ENCODE measurements at places on chromosomes 4 and X.

GRCh38 chrX:1500701-1501624, 36.0 kb downstream of the P2RY8 start:
- no peak for DNase-seq

- DNase-seq = no peak
Observed at GRCh38 chr4:148800336-148800885, 358.2 kb upstream of the NR3C2 start.

- no peak for DNase-seq
Observed at GRCh38 chr4:94454405-94454804, 2.7 kb downstream of the PDLIM5 start.

DNA sequence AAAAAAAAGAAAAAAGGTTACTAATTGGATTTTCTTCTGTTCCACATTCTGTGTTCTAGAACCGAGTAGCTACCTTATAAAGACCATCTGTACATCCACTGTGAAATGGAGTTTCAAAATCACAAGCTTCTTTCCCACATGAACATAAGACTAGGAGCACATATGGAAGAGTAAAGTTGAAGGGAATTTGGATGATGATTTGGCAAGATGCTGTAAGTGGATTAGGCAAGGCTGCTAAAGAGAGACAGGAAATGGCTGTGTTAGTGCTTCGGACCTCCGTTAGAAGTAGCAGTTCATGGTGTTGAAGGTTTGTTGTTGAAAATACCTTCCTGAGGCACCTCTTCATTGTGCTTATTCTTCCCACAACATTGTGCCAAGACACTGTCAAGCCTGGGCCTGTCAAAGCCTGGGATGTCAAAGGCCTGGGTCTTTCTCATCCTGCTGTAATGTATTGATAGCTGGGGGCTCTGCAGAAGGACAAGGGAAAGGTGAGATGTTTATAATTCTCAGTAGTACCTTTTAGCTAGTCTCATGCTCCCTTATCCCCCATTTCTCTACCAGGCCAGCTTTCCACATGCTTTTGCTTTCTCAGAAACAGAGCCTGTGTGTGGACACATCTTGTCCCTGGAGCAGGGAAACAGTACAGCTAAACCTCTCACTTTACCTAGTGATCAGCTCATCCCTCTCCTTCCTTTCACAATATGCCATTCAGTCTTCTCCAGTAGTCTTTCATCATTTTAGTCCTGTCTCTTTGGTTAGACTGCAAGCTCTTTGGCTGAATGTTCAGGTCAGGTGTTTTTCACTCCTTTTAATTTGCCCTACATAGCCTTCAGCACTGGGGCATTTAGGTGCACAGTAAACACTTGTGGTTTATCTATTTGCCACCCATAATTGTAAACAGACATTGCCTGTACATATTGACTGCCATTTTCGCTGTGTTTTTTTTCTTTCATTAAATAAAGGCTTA, 37.9 kb upstream of the CYP2U1 start:
- DNase-seq = peak; percentile 52

GRCh38 chr4:140137671-140138070, 16.3 kb downstream of the MAML3 start:
- DNase-seq = peak; percentile 47

DNA sequence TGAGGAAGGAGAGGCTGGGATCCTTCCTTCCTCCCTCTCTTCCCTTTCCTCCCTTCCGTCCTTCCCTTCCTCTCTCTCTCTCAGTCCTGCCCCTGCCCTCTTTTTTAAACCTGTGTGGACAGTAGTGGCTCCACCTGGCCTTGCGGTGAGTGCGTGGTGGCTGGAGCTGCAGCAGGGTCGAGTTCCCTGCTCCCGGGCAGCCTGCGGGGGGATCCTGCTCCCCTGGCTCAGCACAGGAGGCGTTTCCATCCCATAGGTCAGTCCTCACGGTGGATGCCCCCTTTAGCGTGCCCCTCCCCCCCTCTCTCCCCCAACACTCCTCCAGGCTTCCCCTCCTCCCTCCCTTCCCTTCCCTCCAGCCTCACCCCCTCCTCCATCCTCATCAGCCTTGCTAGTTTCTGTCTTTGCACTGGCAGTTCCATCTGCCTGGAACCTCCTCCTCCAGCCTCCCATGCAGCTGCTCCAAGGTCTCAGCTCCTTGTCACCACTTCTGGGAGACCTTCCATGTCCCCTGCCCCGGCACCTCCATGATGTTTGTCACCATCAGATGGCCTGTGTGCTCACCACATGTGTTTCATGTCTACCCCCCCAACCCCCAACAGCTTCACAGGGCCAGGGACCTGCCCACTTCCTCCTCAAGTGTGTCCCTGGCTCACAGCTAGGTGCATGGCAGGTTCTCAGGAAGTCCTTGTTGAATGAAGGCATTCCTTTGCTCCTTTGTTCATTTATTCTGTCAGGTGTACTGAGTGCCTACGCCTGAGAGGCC, 68.4 kb downstream of the PSAPL1 start:
- DNase-seq = no peak

DNA sequence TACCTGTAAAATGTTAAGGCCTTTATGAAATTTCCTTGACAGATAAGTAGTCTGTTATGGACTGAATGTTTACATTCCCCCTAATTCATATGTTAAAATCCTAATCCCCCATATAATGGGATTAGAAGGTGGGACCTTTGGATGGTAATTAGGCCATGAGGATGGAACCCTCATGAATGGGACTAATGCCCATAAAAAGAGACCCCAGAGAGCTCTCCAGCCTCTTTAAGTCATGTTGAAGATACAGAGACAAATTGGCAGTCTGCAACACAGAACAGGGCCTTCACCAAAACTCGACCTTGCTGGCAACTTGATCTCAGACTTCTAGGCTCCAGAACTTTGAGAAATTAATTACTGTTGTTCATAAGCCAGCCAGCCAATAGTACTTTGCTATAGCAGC, 1344.5 kb upstream of the PCDH7 start:
- no peak for DNase-seq

DNA sequence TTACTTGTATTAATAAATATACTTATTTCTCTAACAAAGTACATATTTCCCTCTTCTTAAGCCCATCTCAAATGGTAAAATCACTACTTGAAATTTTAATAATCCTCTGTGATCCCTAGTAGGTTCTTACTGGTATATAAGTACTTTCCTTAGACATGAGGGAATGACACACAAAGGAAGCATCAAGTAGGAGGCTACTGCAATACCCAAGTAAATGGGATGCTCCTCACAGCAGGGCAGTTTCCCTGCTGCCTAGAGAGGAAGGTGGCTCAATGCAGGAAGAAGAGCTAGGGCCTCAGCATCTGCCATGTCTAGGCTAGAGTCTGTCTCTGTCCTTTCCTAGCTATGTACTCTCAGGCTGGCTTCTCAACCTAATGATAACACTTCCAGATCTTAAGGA, 122.1 kb upstream of the DIPK2B start:
- DNase-seq = peak; percentile 56

DNA sequence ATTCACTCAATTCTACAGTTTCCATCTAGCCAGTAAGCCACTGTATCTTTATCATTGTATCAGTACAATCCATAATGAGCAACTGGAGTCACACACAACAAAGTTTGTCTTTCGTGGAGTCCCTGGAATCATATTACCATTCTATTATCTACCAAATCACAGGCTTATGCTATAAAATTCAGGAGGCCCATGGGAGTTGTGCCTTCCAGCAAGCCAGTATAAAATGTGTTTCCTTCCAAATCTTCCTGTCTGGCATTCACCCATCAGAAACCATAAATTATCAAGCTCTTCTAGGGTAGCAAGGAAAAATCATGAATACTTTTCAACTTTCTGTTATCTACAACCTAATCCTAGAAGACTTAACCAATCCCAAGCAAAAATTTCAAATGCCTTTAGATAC, 1383.3 kb upstream of the PCDH7 start:
- DNase-seq = no peak

- peak; percentile 2 for DNase-seq
Observed at GRCh38 chr4:62324215-62324614, 1124.1 kb downstream of the ADGRL3 start.

DNA sequence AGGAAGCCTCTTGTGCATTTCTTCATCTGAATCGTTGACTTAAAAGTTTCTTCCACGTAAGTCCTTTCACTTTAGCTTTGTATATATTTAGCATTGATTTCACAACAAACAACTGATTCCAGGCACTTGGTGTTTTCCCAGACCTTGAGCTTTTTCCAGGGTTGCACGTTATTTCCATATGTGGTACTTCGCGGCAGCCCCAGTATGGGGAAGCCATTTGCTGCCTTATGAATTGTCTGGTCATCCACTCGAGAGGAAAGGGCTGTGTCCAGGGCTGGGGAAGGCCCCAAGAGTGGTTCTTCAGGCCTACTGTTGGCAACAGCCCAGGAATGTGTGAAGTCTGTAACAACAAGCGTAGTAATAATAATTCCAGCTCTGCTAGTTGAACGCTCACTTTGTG, 2.8 kb upstream of the TLR8 start:
- DNase-seq = peak; percentile 4

- peak; percentile 1 for DNase-seq
Observed at GRCh38 chrX:48086082-48086481, 14.6 kb upstream of the ZNF630 start.

DNA sequence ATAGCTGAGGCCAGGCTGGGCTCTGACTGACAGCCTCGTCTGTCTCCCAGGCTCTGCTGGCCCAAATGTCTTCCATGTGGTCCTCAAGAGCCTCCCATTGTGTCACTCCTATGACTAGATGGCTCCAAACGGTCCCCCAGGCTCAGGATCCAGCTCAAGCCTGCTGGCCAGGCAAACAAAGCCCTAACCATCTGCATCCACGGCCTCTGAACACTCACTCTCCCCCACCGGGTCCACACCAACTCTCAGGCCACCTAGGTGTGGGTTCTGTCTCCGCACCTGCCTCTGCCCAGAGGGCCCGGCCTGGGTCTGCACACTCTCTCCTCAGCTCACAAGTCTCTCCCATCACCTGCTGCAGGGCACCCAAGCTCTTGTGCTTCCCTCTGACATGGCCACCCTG, 52.9 kb downstream of the JAKMIP1 start:
- no peak for DNase-seq

- no peak for DNase-seq
Observed at GRCh38 chr4:74087481-74087880, 11.5 kb downstream of the CXCL2 start.

DNA sequence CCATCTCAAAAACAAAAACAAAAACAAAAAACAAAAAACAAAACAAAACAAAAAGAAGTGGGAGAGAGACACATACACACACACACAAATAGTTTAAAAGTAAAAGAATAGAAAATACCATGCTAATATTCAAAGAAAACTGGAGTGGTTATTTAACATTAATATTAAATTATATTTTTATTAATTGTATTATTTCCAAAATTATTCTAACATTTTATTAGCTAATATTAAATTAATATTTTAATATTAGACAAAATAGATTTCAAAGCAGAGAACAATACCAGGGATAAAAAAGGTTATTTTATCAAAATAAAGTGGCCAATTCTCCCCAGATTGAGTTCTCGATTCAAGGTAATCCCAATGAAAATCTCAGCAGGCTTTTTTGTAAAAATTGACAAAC, 90.9 kb downstream of the NAT8L start:
- no peak for DNase-seq

DNA sequence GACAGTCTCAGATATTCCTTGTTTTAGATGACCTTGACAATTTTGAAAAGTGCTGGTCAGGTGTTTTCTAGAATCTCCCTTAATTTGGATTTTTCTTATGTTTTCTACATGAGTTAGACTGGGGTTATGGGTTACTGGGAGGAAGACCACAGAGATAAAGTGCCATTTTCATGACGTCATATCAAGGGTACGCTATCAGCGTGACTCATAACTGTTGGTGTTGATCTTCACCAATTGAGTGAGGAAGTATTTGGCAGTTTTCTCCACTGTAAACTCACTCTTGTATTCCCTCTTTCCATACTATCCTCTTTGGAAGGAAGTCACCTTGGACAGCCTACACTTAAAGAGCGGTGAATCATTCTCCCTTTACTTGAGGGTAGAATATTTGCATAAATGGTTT, 56.9 kb downstream of the MAGEC1 start:
- no peak for DNase-seq

DNA sequence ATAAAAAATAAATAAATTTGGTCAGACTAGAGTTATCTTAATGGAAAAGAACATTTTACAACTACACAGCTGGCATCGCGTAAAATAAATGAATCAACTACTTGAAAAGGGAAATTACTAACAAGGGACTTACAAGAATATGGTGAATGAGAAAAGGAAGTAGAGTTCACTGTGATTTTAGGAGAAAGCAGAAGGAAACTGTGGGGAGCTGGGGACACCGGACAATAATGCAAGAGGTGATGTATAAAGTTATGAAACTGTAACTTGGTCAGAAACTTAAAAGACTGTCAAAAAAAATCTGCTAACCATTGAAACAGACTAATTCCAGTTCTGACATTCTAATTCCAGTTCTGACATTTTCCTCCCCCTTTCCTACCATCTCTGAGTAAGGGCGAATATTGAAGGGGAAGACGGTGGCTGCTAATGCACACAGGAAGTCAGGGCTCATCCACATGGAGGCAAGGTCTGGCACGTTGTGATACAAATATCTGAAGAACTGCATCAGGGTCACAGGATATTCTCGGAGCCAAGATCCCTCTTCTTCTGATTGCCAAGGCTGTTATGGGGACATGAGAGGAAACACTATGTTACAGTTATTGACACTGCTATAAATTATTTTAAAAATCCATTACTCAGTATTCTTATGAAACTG, 170.5 kb downstream of the CDS1 start:
- no peak for DNase-seq

DNA sequence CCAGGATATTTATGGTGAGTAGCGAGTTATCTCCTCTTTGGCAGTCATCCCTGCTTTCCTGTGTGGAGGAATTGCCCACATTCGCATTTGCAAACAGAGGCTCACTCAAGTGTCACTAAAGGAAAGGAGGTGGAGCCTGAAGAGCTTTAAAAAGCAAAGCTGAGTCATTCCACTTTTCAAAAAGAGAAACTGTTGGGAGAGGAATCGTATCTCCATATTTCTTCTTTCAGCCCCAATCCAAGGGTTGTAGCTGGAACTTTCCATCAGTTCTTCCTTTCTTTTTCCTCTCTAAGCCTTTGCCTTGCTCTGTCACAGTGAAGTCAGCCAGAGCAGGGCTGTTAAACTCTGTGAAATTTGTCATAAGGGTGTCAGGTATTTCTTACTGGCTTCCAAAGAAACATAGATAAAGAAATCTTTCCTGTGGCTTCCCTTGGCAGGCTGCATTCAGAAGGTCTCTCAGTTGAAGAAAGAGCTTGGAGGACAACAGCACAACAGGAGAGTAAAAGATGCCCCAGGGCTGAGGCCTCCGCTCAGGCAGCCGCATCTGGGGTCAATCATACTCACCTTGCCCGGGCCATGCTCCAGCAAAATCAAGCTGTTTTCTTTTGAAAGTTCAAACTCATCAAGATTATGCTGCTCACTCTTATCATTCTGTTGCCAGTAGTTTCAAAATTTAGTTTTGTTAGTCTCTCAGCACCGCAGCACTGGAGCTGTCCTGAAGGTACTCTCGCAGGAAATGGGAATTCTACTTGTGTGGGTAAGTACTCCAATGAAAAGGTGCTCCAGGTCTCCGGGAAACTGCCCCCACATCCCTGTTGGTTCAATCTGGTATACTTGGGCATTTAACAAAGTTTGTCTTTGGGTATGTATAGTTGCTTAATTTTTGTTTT, at the start of gene EGF:
Gene EGF, plus strand, starts transcription at position 178 of the 890 bp plus-strand sequence. Its CDS starts 453 bp downstream, at position 631.
- DNase-seq = peak; percentile 49

GRCh38 chrX:72083291-72083690, 48.4 kb downstream of the RTL5 start:
- DNase-seq = no peak
